ENCODE measurements at places on chromosomes 7 and 10.

- no peak for DNase-seq
Measured at GRCh38 chr10:35456784-35457183, 120.5 kb downstream of the CCNY start.

DNA sequence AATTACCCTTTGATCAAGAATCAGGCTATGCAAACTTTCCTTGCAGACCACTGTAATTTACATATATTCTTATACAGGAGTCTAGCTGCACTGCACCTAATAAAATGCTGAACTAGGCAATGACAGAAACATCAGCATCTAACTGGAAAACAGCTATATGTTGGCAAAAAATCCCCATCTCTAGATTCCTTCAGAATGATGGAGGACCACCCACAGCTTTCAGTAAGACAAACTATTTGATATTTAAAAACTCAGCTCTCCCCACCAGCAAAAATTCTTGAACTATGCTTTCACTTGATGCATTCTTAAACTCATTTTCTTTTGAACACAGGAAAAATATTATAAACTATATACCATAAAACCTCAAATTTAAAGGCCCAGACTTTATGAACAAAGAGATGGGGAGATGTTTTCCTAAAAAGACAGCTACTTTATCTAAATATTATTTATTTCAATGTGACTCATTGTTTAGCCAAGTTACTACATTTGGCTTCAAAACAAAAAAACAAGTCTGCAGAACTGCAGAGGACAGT is 77.4 kb downstream of the SEMA3C start:
- DNase-seq: no peak

DNA sequence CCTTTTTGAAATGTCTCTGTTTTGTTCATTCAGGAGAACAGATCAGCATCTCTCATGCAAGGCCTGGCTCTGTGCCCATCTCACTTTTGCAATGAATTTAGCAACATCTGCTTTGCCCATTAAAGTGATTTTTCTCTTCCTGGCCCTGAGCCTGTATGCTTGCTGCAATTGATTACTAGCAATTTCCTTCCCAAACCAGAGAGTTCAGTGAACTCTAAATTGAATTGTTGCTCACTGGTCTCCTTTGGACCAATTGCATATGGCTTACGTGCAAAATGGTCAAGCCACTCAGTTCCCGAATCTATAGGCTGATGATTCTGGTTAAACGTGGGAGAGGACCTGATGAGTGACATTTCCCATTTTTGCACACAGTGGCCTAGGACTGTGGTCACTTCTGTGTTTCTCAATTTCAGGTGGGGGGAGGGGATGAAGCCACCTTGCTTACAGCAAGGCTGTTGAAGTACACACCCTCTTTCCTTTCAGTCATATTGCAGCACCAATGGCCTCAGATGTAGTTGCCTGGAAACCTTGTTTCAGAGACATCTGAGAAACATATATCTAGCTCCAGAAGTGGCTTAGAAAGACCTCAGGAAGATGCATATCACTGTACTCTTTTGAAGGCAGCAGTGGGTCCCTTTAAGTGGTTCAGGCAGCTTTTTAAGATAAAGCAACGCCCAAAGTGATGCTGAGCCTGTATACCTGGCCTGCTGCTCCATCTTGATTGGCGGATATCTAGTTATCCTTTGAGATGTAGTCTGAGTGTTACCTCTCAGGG is 201.4 kb downstream of the PTEN start:
- no peak for DNase-seq

- no peak for DNase-seq
Measured at GRCh38 chr10:110547139-110547761, 20.2 kb upstream of the SMC3 start.

- DNase-seq: no peak
Measured at GRCh38 chr10:12622691-12623090, 273.3 kb downstream of the CAMK1D start.

- DNase-seq: no peak
Measured at GRCh38 chr10:79424221-79425073, 21.0 kb downstream of the ZCCHC24 start.

DNA sequence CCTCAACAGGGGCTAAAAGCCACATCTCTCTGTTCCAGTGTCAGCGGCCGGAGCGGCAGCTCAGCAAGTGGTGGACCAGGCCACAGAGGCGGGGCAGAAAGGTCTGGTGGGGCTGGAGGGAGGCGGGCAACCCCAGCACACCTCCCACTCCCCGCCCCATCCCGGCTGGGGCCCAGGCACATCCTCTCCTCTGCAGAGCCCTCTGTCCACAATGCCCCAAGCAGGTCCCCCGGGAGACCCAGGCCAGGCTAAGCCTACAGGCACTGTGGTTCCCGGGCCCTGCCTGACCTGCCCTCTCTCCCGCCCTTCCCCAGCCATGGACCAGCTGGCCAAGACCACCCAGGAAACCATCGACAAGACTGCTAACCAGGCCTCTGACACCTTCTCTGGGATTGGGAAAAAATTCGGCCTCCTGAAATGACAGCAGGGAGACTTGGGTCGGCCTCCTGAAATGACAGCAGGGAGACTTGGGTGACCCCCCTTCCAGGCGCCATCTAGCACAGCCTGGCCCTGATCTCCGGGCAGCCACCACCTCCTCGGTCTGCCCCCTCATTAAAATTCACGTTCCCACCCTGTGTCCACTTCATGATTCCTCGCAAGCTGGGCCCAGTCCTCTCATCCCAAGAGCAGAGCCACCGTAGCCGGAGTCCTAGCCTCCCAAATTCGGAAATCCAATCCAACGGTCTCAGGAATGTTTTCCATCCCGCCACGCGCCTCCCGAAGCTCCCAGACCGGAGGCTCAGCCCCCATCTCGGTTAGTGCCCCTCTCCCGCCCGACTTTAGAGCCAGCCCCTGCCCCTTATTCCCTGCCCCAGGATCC is 2.1 kb downstream of the ADIRF start:
- no peak for DNase-seq

- DNase-seq: no peak
Measured at GRCh38 chr7:2689951-2690705, 2.1 kb downstream of the AMZ1 start.

- DNase-seq: no peak
Measured at GRCh38 chr10:103154521-103155299, 38.4 kb downstream of the NT5C2 start.

DNA sequence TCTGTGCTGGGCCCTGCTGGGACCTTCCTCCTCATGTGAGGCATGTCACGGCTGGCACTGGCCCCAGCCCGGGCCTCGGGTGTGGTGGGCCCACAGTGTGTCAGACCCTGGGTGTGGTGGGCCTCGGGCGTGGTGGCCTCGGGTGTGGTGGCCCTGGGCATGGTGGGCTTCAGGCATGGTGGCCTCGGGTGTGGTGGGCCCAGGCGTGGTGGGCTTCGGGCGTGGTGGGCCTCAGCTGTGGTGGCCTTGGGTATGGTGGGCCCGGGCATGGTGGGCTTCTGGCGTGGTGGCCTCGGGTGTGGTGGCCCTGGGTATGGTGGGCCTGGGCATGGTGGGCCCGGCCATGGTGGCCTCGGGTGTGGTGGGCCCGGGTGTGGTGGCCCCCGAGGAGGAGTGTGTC is 40.4 kb downstream of the NKX6-2 start:
- no peak for DNase-seq
